Activated CD4-positive, alpha-beta T cell treated with anti-CD3 and anti-CD28 coated beads, Interleukin-2, amount 10 ng/mL, durations not matched to agents 7 days and 5 days (primary cell): ENCODE measurements at places on chromosomes 16 and 17. TPM values are rescaled to one million over a fixed set of nuclear protein-coding genes. Genes with fewer than 3 reads are reported as not detected.

Gene GPR179
- not detected for total RNA-seq

Gene ZACN
- not detected for total RNA-seq

DNA sequence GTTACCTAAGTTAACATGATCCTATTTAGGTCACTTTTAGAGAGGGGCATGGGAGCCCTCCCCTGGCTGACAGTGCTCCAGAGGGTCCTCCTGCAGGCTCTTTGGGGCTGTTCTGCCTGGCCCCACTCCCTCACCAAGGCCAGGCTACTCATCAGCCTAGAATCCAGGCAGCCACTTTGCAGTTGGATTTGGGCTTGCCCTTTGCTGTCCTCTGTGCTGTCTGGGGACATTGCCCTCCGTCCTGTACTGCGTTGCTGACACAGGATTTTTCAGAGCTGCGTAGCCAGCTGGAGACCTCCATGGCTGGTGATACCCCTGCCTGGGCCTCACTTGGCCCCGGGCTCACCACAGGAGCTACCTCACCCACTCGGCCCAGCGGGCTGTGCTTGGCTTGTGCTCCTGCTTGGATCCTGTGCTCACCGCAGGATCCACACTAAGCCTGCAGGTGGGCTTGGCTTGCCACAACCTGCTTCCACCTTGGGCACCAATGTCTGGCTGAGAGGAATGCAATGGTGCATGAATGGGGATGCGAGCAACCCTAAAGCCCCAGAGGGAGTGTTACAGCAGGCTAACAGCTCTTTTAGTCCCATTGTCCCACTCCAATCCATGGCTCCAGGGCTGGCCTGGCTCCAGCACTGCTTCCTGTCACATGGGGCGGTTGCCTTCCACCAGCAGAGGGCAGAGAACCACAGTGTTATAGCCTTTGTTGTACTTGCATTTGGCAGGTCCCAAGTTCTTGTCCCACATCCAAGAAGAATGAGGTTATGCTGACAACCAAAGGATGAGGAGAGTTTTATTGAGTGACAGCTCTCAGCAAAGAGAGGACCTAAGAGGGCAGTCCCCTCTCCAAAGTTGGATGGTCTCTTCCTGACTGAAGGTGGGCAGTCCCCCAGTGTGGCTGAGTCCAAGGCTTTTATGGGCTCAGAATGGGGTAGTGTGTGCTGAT lies 21.5 kb downstream of the CCL4 start:
- H3K27me3 ChIP-seq, result peaks cover 19% of the 10 kb centered on the region
- no peak overlapping the region for H3K4me3 ChIP-seq
- no peaks in the 10 kb centered on the region for H3K4me1 ChIP-seq
- no peak for DNase-seq
- no peak overlapping the region for H3K27ac ChIP-seq
- peaks cover 2% of the 10 kb centered on the region for H3K36me3 ChIP-seq

GRCh38 chr17:37066322-37067255 lies 117.8 kb downstream of the AATF start:
- no peak for DNase-seq
- no peaks in the 10 kb centered on the region for H3K4me1 ChIP-seq
- H3K4me3 ChIP-seq, result no peak overlapping the region
- peaks cover 6% of the 10 kb centered on the region for H3K27me3 ChIP-seq
- H3K36me3 ChIP-seq, result no peaks in the 10 kb centered on the region

Gene ERCC4
- 9.4 TPM for total RNA-seq

DNA sequence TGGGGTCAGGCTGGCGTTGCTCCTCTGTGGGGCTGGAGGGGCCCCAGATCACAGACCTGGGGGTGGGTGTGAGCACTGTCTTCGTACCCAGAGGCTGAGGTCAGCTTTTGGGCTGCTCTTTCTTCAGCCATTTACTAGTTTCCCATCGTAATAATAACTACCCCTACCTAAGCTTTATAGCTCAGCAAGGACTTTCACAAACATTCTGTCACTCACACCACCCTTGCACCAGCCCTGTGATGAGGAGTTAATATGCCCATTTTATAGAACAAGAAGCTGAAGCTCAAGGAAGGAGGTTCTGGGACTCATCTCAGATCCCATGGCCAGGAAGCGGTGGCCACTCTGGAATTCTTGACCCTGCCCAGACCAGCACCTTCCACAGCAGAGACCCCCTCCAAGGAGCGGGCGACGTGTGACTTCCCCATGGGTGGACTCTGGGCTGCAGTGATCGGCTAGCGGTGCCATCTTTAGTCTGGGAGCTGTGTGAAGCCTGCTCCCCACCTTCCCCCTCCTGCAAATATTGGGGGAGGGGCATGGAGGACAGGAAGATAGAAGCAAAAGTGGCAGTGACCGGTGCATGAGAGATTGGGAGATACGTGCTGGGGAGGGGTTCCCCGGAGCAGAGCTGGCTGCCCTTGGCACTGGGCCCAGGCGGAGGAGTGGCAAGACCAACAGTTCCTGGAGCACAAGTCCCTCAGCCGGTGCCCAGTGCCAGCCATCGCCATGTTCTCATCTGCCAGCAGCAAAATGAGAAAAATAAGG lies 81.8 kb upstream of the TOB1 start:
- H3K27ac ChIP-seq, result no peak overlapping the region
- H3K4me3 ChIP-seq, result no peak overlapping the region
- H3K27me3 ChIP-seq, result no peaks in the 10 kb centered on the region
- no peaks in the 10 kb centered on the region for H3K36me3 ChIP-seq
- H3K4me1 ChIP-seq, result peaks cover 54% of the 10 kb centered on the region

- H3K27me3 ChIP-seq, result no peaks in the 10 kb centered on the region
- no peak for DNase-seq
- no peaks in the 10 kb centered on the region for H3K36me3 ChIP-seq
- no peak overlapping the region for H3K4me3 ChIP-seq
- peaks cover 16% of the 10 kb centered on the region for H3K4me1 ChIP-seq
Measured at GRCh38 chr17:28480799-28481571, 7.5 kb downstream of the SLC13A2 start.
